ELR (cell line): ENCODE measurements at places on chromosomes 7 and 10.

- no peak for DNase-seq
Measured at GRCh38 chr10:89646889-89647657, 2.0 kb upstream of the PANK1 start.

DNA sequence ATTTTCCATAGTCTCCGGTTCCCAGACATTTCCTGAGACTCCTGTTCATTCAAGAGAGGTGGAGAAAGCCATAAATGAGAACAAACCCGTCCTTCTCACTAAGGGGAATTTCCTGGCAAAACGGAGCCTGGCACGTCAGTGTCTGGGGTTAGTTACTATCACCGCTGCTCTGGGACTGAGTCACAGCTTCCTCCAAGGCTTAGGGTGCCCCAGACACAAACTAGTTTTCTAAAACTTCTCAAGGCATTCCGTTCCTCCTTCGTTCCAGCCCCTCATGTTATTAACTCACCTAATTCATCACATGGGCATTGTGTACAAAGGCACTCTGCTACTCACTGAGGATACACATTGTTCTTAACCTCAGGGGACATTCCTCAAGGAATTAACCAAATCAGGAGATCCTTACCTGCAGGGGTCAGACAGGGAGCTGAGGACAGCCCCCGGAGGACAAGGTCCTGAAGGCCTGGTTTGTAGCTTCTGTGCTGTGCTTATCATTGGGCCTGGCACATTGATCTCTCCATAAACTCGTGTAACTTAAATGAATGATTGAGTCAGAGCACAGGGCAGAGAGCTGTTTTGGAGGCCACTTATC, 103.0 kb upstream of the KLF6 start:
- peak; percentile 93 for DNase-seq

GRCh38 chr10:7090529-7090928, 320.3 kb downstream of the SFMBT2 start:
- DNase-seq = no peak

DNA sequence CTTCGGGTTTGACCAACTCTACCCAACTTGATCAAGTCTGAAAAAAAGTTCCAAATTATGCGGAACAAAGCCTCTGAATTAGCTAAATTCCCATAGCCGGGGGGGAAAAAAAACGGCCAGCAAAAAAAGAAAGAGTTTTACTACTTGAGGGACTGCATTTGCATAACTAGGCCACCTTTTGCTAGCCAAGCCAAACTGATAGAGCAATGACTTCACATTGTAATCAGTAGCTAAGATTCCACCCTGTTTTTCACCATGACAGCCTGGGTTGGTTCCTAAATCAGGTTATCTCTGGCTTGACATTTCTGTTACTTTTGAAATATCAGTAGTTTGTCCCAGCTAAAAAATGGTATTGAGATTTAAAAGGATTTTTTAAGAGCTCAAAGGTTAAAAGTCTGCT, 31.4 kb upstream of the CREB3L2 start:
- DNase-seq = no peak

GRCh38 chr7:90262438-90262837, 17.5 kb downstream of the CFAP69 start:
- peak; percentile 60 for DNase-seq
